ENCODE measurements at places on chromosomes 6 and 20. TPM values are rescaled to one million over a fixed set of nuclear protein-coding genes. Genes with fewer than 3 reads are reported as not detected.

LPA gene
- 0.15 TPM for polyA plus RNA-seq

DBNDD2 gene
- 17.2 TPM for polyA plus RNA-seq

MYB gene
- polyA plus RNA-seq = 1.5 TPM

GLP1R gene
- not detected for polyA plus RNA-seq

SEL1L2 gene
- polyA plus RNA-seq = not detected

FILIP1 gene
- polyA plus RNA-seq = 51.0 TPM

PACSIN1 gene
- polyA plus RNA-seq = 1.4 TPM

BPIFB1 gene
- polyA plus RNA-seq = not detected

ASIP gene
- 0.39 TPM for polyA plus RNA-seq

BIRC7 gene
- 0.26 TPM for polyA plus RNA-seq

SULF2 gene
- 101 TPM for polyA plus RNA-seq

SLC39A7 gene
- polyA plus RNA-seq = 115 TPM

PRICKLE4 gene
- 3.0 TPM for polyA plus RNA-seq

DLL1 gene
- polyA plus RNA-seq = 16.9 TPM

BMP6 gene
- 1.4 TPM for polyA plus RNA-seq

WFDC10B gene
- not detected for polyA plus RNA-seq

TULP1 gene
- polyA plus RNA-seq = 1.8 TPM

SMPDL3A gene
- polyA plus RNA-seq = 22.5 TPM

PTGIS gene
- polyA plus RNA-seq = 27.6 TPM

CAPN11 gene
- polyA plus RNA-seq = 0.38 TPM
